Effector CD4-positive, alpha-beta T cell (primary cell): ENCODE measurements at places on chromosomes 4 and X.

DNA sequence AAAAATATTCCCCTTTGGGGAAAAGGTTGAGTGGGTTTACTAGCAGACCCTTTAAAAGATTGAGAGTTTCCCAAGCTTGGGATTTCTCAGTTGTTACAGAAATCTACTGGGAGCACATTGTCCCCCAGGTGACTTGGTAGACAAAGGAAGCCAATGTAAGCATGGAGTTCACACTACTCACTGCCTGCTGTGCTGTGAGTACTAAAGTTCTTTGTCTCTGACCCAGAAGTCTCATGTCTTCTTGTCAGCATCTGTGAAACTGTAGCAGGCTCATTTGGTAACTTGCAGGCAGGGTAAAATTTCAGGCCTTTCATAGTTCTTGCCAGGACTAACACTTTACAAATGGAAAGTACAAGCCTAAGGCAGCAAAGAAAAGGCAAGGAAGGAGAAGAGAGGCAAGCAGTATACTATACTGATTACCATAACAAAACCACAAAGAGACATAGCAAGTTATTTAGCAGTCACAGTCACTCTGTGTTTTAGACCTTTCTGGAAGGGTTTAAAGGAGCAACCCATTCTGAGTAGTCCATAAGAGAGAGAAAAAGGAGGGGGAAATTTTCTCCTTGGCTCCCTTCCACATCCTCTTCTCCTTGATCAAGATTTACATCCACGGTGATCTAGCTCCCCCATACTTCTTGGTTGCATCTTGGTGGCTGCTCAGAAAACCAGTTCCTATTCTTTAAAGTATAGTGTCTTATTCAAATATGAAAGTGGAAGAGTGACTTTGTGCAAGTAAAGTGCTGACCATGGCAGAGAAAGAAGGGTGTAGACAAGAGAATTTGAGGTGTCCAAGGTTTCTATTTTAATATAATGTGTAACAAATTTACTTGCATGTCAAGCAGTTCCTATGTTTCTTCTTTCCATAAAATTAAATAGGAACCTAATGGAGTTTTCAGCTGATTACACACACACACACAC, 160.0 kb upstream of the PDE5A start:
- DNase-seq: no peak

DNA sequence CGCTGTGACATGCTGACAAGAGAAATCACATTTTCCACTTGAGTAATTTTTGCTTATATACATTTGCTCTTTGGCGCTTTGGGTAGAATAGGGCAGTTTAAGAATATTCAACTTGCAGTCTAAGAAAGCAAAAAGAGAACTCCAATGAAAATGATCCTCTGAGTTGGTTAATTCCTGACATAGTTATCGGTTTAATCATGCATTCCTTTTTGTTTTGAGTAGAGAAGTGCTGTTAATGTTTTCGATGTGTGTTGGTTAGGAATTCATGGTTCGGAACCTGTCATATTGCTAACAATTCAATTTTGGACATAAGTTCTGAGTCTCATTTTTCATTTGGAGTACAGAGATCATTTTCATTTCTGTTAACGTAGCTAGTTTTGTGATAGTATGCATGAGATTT, 700.6 kb upstream of the PITX2 start:
- DNase-seq: no peak

DNA sequence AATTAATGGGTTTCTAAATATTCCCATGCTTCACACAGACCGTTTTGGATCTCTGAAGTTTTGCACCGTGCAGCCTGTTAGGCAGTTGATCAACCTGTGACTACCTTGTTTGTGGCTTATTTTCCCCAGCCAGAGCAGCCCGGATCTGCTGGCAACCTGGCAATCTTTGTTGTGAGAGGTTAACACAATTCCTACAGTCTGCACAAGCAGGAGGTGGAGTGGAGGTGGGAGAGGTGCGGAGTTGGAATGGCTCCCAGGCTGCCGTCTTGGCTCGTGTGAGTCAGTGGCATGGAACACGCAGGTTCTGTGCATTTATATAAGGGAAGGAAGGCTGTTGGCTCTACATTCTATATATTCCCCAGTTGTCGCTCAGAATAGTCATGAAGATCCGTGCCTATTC, 70.9 kb upstream of the STOX2 start:
- no peak for DNase-seq

DNA sequence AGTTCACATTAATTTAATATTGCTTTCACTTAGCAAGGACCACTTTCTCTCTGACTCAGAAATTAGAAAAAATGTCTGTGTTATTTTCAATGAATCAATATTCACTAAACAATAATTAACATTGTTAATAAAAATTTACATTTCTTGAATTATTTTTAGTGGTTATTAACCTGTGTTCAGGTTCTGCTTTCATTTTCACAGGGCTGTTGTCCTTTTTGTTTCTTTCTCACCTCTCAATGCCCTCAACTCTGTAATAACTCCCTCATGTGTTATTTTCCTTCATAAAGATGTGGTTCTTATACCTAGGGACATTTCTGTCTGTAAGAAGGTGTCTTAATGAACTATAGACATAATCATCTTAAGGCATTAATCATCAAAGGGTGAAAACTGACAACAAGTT, 43.1 kb upstream of the PRR27 start:
- DNase-seq: no peak

DNA sequence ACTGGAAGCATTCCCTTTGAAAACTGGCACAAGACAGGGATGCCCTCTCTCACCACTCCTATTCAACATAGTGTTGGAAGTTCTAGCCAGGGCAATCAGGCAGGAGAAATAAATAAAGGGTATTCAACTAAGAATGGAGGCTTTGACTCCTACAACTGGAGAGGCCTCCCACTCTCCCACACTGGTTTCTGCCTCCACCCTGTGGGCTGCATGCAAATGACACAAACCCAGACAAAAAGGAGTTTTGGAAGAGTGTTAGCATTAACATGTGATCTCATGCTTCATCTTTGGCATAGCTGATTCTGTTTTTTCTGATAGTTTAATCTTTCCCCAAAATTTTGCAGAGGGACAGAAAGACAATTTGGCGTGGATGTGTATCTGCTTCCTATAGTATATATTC, 80.8 kb upstream of the IQCM start:
- DNase-seq: no peak

DNA sequence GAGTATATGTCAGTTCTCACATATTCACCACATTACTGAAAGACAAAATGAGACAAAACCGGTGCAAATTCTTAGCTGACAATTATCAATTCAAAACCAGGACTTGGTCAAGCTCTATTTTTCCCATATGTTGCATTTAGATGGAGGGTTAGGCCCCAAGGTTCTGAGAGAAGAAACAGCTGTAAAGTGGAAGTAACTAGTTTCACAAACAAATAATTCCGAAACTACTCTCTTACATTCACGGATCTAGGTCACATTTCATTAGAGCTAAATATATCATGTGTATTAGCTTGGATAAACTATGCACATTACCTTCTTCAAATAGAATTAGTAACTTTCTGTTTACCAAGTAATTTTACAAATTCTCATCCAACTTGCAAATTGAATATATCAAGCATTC, 3.7 kb upstream of the GABRA2 start:
- no peak for DNase-seq

- DNase-seq: no peak
Observed at GRCh38 chr4:113385281-113385899, 335.9 kb downstream of the ANK2 start.

- DNase-seq: no peak
Observed at GRCh38 chr4:128600996-128601871, 208.3 kb upstream of the JADE1 start.
